ENCODE measurements at places on chromosomes 3 and 15.

- DNase-seq = no peak
Measured at GRCh38 chr3:24264011-24264410, 230.6 kb downstream of the THRB start.

DNA sequence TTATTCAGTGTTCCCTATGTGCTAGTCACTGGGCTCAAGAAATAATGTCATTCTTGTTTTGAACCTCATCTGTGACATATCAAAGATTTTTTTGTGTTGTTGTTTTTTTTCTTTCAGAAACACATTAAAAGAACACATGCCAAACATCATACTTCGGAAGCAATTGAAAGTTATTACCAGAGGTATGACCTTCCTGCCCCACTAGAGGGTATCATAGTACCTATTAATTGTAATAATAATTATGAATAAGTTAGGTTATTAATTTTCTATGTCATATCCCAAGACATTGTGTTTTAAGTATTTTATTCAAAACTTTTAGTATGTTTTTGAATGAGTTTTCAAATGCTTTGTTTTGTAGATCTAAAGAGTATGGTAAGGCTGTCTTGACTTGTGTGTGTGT lies 65.7 kb downstream of the CDIN1 start:
- DNase-seq = no peak

GRCh38 chr3:10717756-10718155 lies 98.3 kb upstream of the SLC6A11 start:
- DNase-seq = no peak

GRCh38 chr15:78599189-78599588 lies 21.6 kb downstream of the CHRNA3 start:
- no peak for DNase-seq

DNA sequence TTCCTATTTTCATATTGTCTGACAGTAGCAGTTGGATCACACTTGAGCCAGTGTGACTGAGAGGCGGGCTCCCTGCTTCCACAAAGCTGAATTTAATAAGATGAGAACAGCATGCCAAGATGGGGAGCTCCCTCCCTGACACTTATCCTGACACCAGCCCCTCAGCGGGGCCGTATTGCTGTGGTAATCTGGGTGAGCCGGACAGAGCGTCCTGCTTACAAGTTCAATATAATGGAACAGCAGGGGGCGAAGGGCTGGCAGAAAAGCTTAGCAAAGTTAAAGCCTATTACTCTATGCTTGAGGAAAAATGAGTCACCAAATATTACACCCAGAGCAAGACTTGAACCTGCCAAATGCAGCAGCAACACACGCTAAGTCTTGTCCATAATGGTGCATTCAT lies 163.8 kb upstream of the CMC1 start:
- DNase-seq = no peak

All from stomach (tissue), 19 donors.